ENCODE measurements at places on chromosomes 11 and 22.

GRCh38 chr11:93288767-93289166 lies 41.8 kb upstream of the DEUP1 start:
- DNase-seq: no peak

- DNase-seq: no peak
These were observed 67.8 kb downstream of the GGTLC2 start for GRCh38 chr22:22712092-22712658.

DNA sequence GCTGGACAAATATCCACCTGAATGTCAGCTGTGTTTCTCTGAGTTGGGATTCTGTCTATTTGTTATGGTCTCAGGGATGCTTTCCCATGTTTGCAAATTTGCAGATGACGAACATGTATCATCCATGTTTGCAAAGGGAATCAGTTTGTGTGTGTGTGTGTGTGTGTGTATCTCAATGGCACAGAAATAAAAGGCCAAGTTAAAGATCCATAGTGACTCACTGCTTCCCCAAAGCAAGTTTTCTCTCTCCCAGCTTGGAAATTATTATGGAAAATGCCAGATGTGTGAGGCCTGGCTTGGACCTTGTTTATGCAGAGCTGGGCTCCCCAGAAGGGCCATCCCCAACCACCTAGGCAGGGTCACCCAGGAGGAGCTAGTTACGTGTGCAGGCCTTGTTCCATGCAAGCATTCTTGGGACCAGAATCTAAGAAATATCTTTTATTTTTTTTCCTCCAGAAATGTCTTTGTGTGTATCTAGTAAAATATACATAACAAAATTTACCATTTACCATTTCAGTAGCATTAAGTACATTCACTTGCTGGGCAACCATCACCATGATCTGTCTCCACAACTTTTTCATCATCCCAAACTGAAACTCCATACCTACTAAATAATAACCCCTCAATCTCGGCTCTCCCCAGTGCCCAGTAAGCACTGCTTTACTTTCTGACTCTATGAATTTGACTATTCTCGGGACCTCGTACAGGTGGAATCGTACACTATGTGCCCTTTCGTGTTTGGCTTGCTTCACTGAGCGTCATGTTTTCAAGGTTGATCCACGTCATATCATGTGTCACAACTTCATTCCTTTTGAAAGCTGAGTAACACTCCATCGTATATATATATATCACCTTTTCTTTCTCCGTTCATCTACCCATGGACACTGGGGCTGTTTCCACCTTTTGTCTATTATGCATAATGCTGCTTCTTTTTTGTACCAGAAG lies 56.6 kb upstream of the WNT7B start:
- peak; percentile 31 for DNase-seq

DNA sequence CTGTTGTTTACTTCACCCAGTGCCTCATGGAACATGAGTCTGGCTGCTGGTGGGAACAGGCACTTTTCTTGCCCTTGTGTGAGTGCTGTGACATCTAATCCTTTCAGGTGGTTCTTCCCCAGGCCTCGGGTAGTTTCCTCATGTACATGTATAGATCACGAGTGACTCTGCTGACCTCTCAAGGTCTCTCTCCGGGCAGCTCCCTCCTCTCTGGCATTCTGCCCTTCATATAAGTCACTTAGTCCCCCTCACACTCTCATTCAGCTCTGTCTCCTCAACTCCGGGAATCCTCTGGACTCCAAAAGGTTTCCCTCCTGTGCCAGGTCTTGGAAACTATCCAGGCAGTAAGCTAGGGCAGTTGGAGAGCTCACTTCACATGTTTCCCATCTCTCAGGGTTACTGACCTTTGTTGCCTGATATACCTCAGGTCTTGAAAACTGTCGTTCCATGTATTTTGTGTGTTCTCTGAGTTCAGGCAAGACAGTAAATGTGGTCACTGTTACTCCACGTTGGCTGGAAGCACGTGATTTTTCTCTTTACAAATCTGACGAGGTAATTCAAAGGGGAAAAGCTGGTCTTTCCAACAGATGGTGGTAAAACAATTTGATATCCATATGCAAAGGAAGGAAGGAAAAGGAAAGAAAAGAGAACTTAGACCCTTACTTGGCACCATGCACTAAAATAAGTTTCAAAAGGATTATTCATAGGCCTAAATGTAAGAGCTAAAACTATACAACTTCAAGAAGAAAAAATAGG lies 40.5 kb upstream of the PITPNB start:
- DNase-seq: no peak

DNA sequence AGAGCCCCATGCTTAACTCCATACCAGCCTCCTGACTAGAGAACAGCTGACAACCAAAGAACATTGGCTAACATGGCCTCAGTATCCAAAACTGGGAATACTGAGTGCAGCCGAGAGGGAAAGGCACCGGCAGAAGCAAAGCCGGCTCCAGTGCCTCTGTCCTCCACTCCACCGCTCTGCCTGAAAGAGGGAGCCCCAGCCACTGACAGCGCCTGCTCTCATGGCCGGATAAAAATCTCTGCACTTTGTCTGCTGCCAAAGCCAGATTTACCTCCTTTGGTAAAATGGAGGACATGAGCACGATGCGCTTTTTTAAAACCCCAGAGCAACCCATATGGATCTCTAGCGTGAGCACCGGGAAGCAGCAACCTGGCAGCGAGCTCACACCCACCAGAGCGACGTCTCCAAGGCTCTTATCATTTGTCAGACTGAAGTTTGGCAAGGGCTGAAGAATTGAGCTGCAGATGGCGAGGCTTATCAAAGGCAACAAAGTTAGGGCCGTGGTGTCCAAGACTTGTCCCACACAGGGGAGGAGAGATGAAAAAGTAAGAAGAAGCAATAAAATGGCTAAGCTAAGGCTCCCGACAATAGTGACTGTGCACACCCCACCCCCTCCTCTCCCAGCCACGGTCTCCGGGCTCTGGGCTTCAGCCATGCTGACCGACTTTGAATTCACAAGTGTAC lies 71.4 kb downstream of the EFCAB6 start:
- DNase-seq: no peak

DNA sequence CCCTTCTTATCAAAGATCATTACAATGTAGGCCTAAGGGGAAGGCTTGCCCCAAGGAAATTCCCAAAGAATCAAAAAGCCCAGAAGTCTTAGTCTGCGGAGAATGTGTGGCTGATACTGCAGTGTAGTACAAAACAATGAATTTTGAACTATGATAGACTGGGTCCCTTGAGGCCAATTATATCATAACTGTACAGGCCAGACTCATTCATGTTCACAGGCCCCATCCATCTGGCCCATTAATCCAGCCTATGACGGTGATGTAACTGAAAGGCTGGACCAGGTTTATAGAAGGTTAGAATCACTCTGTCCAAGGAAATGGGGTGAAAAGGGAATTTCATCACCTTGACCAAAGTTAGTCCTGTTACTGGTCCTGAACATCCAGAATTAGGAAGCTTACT lies 35.2 kb downstream of the IGLL1 start:
- no peak for DNase-seq

DNA sequence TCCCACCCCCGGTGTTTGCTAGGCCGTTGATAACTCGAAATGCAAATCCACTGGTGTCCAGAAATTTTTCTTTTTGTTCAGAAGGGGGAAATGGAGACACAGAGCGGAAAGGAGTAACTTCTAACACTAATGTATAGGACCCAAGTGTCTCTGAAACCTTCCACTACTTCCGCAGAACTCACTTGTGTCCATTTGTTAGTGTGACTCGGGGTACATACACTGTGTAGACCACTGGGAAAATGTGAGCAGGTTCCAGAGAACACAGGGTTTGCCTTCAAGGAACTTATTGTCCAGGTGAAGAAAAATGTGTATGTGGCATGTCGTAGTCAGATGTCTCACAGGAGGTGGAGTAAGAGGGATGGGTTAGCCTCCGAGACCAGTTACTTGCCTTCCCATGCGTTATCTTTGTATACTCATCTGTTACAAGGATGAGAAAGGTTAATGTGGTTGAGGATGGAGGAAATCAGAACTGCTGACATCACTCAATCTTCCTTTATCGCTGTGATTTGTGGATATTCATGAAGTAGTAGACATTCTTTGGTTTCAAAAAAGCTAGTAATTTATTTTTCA lies 857 bp downstream of the ARCN1 start:
- DNase-seq: peak; percentile 55

- no peak for DNase-seq
These were observed 755.0 kb downstream of the OPCML start for GRCh38 chr11:132777067-132777975.

- peak; percentile 80 for DNase-seq
These were observed 30.2 kb downstream of the C11orf91 start for GRCh38 chr11:33670250-33671011.

DNA sequence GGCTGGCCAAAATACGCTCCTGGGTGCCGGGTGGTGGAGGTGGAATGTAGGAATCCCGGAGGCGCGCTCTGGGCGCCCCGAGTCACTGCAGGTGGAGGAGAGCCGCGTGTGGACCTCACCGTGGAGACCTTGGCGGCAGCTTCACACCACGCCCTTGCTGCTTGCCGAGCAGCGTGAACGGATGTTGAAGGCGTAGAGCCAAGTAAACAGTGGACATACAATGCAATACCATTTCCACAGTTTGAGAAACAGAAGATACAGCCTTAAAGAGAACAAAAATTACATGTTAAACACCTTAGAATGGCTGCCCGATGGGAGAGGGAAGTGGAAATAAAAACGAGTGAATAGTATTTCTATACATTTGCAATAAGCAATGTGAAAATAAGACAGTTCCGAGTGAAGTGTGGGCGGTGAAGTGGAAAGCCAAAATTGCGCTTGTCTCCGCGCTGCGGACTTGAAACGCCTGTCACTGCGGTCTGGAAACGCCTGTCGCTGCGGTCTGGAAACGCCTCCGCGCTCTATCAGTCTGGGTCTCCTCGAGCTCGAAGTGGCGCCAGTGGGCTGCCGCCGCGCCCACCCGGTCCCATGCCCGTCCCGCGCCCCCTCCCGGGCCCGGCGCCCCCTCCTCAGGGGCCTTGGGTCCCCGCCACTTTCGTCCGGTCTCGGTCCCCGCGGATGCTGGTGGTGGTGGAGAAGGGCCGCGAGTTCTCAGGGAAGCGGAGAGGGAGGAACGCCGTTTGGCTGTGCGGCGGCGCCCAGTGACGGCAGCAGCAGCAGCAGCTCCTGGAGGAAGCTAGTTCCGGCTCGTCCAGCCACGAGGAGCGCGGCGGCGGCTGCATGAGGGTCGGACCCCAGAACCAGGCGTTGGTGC lies 1.6 kb downstream of the NCR3LG1 start:
- DNase-seq: peak; percentile 87

- no peak for DNase-seq
These were observed 44.8 kb upstream of the ISX start for GRCh38 chr22:35021161-35021560.

- no peak for DNase-seq
These were observed 5.3 kb upstream of the IFITM3 start for GRCh38 chr11:325796-326591.

- no peak for DNase-seq
These were observed 939.0 kb downstream of the BRD1 start for GRCh38 chr22:48888466-48889208.

GRCh38 chr11:126352934-126353801 lies 2.3 kb upstream of the ST3GAL4 start:
- DNase-seq: peak; percentile 81

DNA sequence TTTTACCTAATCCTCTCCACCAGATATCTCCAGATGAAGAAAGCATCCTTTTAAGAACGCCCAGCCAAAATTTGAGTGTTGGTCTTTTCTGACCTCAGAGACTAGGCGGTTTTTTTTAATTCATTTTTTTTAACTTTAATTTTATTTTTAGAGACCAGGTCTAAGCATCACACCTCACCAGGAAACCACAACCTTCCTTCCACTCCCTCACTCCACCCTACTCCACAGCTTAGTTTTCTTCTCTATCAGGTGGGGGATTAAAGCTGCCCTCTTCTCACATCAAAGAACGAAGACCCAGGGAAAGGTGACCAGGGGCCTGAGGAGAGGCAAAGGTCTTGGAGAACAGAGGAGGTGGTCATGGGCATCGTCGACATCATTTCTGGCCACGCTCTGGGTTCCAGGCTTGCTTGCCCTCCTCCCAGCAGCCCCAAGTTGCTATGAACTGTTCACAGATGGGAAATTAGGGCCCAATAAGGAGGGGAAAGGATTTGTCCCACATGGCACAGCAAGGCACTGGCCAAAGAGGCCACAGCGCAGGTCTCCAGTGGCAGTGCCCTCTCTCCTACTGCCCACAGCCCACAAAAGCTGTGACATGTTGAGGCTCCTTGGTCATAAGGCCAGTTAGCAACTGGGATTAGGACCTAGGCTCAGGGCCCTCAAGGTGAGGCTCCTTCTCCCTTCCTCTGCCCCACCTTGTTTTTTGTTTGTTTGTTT lies 1.4 kb upstream of the PEX16 start:
- no peak for DNase-seq

- DNase-seq: no peak
These were observed 93.9 kb upstream of the MTMR2 start for GRCh38 chr11:96017856-96018255.

GRCh38 chr22:22558972-22559603 lies at the start of gene PRAME:
Gene PRAME (minus strand): TSS chr22:22559265. CDS start chr22:22556832, 2,433 bp downstream.
- DNase-seq: peak; percentile 29

DNA sequence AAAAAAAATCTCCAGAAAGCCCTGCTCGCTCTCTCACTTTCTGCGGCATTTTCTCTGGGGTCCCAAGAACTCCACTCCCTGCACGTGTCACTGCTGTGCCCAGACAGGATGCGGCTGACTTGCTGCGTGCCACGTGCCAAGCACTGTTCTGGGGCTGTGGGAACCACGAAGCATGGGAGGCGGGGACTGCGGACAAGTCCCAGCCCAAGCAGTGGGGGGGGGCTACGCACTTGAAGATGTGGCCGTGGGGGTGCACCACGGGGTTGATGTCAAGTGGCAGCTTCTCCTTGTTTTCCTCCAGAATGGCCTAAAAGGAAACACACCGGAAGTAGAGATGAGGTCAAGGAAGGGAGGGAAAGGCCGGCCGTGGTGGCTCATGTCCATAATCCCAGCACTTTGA lies 10.8 kb downstream of the TTLL12 start:
- DNase-seq: no peak

GRCh38 chr22:23183061-23183698 lies 2.9 kb downstream of the BCR start:
- DNase-seq: peak; percentile 57

DNA sequence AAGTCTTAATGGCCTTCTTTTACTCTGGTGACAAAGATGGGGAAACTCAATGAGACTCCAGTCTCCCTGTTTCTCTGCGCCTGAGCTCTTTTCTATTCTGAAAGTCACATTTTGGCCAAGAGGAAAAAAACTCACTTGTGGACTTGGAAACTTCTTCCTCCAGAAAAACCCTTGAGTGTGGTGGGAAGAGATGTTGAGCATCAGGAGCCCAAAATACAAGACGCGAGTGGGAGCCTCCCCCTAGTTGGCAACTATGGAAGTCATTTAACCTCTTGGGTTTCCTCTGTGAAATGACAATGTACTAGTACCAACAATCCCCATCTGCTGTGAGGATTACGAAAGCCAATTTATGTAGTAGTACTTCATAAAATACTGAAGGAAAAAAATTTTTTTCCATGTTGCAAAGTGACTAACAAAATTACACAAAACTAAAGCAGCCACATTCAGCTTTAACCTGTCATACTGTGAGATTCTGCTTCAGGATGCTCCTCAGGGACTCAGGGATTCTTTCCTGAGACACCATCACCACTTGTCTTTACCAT lies 524 bp upstream of the SLC25A17 start:
- DNase-seq: peak; percentile 37

- peak; percentile 2 for DNase-seq
These were observed 551 bp upstream of the DEUP1 start for GRCh38 chr11:93329936-93330445.

- DNase-seq: peak; percentile 78
These were observed 46.9 kb upstream of the SYT9 start for GRCh38 chr11:7204778-7205177.

GRCh38 chr22:41094041-41094593 lies 1.7 kb downstream of the EP300 start:
- peak; percentile 53 for DNase-seq

- DNase-seq: no peak
These were observed 47.7 kb downstream of the DKK3 start for GRCh38 chr11:11960687-11961086.

GRCh38 chr22:17633217-17633997 lies 4.9 kb upstream of the ATP6V1E1 start:
- peak; percentile 80 for DNase-seq
